ENCODE measurements at places on chromosomes 4 and X.
A peak's percentile ranks its signal among the peaks of the same experiment; 100 is the strongest.

GRCh38 chr4:164926301-164926700, 49.3 kb downstream of the APELA start:
- DNase-seq: no peak

GRCh38 chr4:25949173-25949748, 35.2 kb downstream of the SMIM20 start:
- DNase-seq: no peak

DNA sequence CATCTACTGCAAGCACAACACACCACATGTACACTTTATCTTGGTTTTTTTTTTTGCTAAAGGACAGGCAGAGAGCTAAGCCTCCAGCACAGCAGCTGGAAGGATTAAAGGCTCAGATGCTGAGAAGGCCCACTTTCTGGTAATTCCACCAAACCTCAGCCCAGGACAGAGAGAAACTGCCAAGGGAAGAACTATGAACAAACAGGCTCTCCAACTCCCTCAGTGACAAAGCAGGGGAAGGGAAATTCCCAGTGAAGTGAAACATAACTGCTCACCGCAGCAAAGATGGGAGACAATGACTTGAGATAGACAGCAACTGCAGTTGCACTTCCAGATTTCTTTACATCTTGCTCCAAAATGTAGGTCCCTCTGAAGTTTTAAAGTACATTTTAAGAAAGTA, 4.8 kb downstream of the PROM1 start:
- no peak for DNase-seq

GRCh38 chr4:100895556-100896197, 377.9 kb upstream of the EMCN start:
- DNase-seq: no peak

- peak; percentile 72 for DNase-seq
These were observed 55.9 kb downstream of the FGFBP1 start for GRCh38 chr4:15882675-15883086.

- DNase-seq: no peak
These were observed 3.7 kb upstream of the FOXR2 start for GRCh38 chrX:55619547-55619946.

DNA sequence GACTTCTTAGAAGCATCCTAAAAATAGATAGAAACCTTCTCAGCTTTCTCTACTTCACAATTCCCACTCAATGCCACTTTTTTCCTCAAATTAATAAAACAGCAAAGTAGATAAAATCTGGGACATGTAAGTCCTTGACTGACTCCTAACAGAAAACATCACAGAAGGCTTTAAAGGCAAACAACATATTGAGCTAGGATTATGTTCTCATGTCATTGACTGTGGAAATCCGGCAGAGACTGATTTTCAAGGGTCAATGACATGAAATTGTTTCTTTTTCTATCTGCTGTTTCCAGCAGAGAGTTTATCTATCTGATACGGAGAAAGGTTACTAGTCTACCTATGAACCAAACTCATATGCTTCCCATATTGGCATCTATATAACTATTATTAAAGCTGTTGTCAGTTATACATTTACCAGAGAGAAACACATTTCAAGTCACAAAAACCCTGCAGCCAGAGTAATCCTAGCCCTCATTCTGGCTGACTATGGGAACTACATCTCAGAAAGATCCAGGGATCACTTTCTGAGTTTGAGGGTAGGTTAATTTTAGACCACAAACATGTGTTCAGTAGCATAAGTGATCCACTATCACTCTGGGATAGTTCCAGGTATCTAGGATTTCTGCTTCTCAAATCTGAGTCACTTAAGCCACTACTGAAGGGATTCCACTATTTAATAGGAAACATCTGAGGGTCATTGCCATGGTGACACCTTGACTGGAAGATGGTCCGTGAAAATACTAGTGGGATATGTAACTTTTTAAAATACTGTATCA, 147.6 kb downstream of the PPP3CA start:
- no peak for DNase-seq

- no peak for DNase-seq
These were observed 92.2 kb downstream of the LPAR4 start for GRCh38 chrX:78839711-78840110.

GRCh38 chr4:145480257-145480656, 1.4 kb upstream of the SMAD1 start:
- no peak for DNase-seq

DNA sequence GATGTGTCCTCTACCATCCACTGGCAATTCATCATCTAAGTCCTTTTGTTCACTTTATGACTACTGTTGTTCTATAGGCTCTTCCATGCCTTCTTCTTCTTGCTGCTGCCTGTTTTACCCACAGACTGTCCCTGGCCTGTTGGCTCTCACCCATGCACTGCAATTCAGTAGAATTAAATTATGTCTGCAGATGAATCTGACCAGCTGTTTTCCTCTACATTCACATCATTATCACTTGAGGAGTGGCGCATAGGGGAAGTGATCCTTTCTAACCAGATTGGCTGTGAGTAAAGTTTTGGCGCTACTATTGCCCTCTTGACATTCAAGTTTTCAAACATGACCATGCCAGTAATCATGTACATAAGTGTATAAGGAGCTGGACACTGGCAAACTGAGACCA, 91.7 kb downstream of the FRMPD4 start:
- DNase-seq: peak; percentile 3

DNA sequence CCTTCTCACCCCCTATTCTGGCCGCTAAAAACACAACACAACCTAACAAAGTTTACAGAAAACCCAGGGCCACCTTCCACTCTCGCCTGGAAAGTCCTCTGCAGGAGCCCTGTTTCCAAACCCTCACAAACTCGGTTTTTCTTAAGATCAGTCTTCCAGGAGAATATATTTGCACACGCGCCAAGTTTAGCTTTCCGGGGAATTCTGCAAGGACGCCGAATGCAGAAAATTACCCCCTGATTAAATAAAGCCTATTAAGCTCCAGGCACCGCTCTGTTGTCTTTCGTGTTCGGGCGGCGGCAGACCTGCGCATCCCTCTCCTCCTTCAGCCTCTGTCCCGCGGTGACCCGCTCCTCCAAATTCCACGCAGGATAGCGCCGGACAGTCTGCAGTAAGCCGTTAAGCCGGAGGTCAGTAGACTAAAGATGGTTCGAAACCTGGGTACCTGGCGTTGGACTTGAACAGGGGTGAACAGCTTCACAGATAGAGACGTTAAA, 5.0 kb downstream of the MSX1 start:
- DNase-seq: no peak

DNA sequence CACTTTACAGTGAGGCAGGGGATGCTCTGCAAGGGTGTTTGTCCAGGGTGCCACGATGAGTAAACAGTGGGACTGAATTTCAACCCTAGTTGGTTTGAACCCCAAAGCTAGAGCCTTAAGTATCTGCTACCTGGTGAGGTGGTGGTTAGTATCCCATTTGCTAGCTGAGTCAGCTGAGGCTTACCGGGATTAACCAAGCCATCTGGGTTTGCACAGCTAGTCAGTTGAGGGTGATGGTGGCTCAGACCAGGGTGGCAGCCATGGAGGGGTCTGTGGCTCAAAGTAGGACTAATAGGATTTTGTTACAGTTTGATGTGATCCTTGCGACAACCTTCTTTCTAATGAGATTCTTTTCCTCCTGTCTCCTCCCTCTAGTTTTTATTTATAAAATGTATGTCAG, 1.9 kb downstream of the EVC start:
- no peak for DNase-seq

GRCh38 chr4:39976945-39977488, 694 bp downstream of the PDS5A start:
- DNase-seq: no peak

GRCh38 chr4:15781427-15782095, 3.4 kb downstream of the CD38 start:
- DNase-seq: no peak

DNA sequence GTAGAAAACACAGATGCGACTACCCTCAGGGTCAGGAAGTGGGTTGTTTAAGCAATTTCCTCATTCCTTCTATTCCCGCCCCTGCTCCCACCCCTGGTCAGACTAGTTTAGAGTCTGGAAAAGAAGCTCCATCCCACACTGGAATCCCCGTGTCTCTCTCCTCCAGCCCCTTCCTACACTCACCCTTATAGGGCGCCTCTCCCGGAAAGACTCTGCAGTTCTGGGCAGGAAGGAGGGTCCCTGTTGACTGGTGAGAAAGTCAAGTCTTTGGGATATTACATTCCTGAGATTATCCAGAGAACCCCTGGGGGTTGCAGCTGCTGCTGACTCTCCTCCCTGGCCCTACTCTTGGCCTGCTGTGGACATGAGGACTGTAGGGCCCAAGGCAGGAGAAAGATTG, 11.9 kb downstream of the STARD8 start:
- DNase-seq: no peak

DNA sequence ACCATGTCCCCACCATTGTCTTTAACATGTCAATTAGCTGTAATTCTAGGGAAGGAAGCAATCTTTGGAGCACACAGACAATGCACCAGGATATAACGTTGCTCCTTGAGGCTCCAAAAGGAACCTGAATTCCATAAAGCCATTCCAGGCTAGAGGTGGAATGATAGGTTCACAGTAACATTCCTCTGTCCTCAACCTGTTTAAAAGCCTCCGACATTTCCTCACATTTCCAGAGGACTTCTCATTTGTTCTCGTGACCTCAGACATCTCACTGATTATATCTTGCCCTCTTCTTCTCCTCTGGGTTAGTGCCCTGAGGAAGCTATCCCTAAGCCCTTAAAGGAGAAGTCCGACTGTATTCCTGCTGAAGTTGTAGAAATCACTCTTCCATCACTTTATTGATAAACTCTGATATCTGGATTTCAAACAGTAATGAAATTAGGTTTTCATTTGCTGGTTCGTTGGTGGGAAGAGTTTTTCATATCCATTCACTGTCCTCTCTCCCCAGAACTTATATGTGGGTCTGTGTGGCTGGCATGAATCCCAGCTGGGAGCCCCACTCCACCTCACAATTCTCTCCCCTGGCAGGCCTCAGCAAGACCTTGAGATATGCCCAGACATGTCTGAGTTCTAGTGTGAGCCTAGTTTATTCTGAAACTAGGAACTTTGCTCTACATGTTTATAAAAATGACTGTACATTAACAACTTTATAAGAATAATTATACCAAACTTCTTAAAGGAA, 44.2 kb upstream of the PRSS12 start:
- no peak for DNase-seq

DNA sequence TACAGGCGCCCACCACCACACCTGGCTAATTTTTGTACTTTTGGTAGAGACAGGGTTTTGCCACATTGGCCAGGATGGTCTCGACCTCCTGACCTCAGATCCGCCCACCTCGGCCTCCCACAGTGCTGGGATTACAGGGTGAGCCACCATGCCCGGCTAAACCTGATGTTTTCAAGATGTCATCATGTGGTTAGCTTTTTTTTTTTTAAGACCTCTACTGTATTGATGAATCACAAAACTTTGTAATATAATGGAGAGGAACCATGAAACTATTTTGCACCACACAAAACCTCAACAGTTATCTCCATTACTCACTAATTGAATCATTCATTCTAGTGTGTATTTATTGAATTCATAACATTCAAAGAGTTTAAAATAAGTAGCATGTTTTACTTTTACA, 94.7 kb upstream of the NEIL3 start:
- no peak for DNase-seq

- no peak for DNase-seq
These were observed 241.5 kb upstream of the IGFBP7 start for GRCh38 chr4:57351731-57352130.
